Transverse colon (tissue), 4 donors: ENCODE measurements at places on chromosomes 12 and 14. TPM values are rescaled to one million over a fixed set of nuclear protein-coding genes. Genes with fewer than 3 reads are reported as not detected.

The IL31 gene
- not detected for total RNA-seq

The TTC5 gene
- 14.9 TPM for total RNA-seq

The LRP1 gene
- total RNA-seq, result 204 TPM

The TEX52 gene
- total RNA-seq, result not detected

The COL2A1 gene
- 0.75 TPM for total RNA-seq

The SOCS2 gene
- total RNA-seq, result 52.2 TPM

DNA sequence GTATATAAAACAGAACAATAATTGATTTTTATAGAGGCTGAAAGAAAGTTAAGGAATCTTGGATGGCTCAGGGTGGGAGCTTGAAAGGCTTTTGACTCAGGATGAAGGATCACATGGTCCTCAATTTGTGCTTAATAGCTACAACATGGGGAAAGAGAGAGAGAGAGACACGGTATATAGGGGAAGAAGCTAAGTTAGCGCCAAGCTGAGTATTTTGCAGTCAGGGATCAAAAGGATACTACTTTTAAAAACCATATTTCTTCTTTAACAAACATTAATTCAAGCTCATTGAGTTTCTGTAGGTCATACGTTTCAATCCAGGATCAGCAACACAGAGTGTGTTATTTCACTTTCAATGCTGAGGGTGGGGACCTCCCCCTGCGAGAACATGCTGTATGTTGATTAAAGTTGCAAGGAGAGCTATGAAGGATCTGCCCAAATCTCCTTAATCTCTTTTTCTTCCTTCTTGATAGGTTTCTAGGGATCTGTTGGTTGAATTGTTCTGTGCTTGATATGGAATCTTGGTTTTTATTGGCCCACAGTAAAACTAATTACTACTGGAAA is 133.1 kb upstream of the NUDT4 start:
- DNase-seq, result no peak
- peaks cover 14% of the 10 kb centered on the region for H3K4me1 ChIP-seq
- peak overlapping the region; percentile 82 for H3K27ac ChIP-seq
- no peaks in the 10 kb centered on the region for H3K36me3 ChIP-seq
- no peaks in the 10 kb centered on the region for H3K27me3 ChIP-seq

GRCh38 chr14:90499121-90499520 is 102.3 kb downstream of the CALM1 start:
- no peaks in the 10 kb centered on the region for H3K4me1 ChIP-seq
- no peak overlapping the region for H3K27ac ChIP-seq
- no peak overlapping the region for H3K4me3 ChIP-seq
- DNase-seq, result no peak
- H3K36me3 ChIP-seq, result no peaks in the 10 kb centered on the region
- H3K27me3 ChIP-seq, result no peaks in the 10 kb centered on the region

DNA sequence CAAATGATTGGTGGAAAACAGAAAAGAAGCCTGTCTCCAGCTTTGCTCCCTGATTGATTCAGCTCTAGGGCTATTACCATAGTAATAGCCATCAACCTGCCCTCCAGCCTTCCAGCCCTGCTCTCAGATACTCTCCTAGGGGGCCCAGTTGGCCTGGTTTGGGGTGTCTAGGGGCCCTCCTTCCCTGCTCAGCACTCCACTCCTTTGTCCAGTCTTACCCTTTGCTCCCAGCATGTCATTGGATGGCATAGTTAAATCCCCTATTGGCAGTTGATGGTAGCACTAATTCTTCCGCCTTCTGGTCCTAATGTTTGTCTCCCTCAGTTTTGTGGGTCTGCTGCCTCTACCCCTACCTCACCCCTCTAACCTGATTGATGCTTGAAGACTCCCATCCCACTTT is 175.4 kb upstream of the PELI2 start:
- H3K36me3 ChIP-seq, result no peaks in the 10 kb centered on the region
- H3K27me3 ChIP-seq, result no peaks in the 10 kb centered on the region
- no peak for DNase-seq
- no peak overlapping the region for H3K4me3 ChIP-seq
- peaks cover 5% of the 10 kb centered on the region for H3K4me1 ChIP-seq
- H3K27ac ChIP-seq, result no peak overlapping the region

- H3K36me3 ChIP-seq, result no peaks in the 10 kb centered on the region
- peaks cover 52% of the 10 kb centered on the region for H3K27me3 ChIP-seq
- no peak within 1 kb of the TSS for H3K4me3 ChIP-seq
These were observed at the start of gene SRRM4 for GRCh38 chr12:118981285-118982211. Gene SRRM4, plus strand, starts transcription at chr12:118981541. Its CDS starts 342 bp downstream, at chr12:118981883.

- H3K4me1 ChIP-seq, result peaks cover 21% of the 10 kb centered on the region
- peak overlapping the region; percentile 29 for H3K4me3 ChIP-seq
- DNase-seq, result no peak
- peaks cover 19% of the 10 kb centered on the region for H3K27me3 ChIP-seq
- H3K27ac ChIP-seq, result peak overlapping the region; percentile 37
These were observed 34.6 kb upstream of the ANKRD9 start for GRCh38 chr14:102544046-102544746.

GRCh38 chr12:100820314-100820713 is 25.7 kb downstream of the ANO4 start:
- H3K27ac ChIP-seq, result no peak overlapping the region
- H3K36me3 ChIP-seq, result no peaks in the 10 kb centered on the region
- H3K27me3 ChIP-seq, result no peaks in the 10 kb centered on the region

DNA sequence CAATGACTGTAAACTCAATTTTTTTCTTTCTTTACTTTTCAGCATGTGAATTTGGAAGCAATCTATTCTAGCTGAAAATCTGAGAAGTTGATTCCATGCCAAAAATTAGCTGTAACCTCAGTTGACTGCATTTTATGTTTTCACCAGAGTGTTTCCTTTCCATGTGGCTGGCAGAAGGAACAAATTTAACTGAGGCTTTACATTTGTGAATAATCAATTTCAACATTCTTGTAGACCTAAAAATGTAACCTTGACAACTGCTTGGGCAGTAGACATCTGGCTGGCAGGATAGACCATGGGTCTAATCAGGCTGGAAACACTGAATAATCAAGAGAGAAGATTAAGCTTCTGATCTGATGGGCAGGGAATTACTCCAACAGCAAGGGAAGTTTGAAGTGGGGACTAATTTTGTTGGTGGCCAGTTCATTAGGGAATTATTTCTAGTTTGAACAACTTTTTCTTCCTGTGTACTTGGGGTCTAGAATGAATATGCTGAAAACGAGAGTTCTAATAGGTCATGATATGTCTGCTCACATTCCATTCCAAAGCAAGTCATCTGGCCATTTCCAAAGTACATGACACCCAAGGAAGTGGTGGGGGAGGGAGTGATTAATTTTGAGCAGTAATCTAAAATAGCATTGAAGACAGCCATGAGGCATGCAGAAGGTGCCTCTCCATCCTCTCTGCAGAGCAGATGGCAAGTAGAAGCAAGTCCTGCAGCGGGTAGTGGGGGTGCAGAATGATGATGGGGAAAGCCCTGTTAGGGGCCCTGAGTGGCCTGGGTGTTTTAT is 68.2 kb downstream of the ATP23 start:
- H3K36me3 ChIP-seq, result no peaks in the 10 kb centered on the region
- no peak overlapping the region for H3K27ac ChIP-seq
- no peaks in the 10 kb centered on the region for H3K4me1 ChIP-seq

GRCh38 chr12:50188875-50189575 is 21.9 kb upstream of the CERS5 start:
- no peak overlapping the region for H3K4me3 ChIP-seq
- no peaks in the 10 kb centered on the region for H3K36me3 ChIP-seq
- no peaks in the 10 kb centered on the region for H3K27me3 ChIP-seq
- peak overlapping the region; percentile 58 for H3K27ac ChIP-seq
- DNase-seq, result peak; percentile 18
- peaks cover 55% of the 10 kb centered on the region for H3K4me1 ChIP-seq

GRCh38 chr14:99889268-99889667 is 96.1 kb downstream of the EML1 start:
- H3K36me3 ChIP-seq, result no peaks in the 10 kb centered on the region
- no peak overlapping the region for H3K27ac ChIP-seq
- H3K4me3 ChIP-seq, result no peak overlapping the region
- H3K4me1 ChIP-seq, result no peaks in the 10 kb centered on the region
- no peak for DNase-seq
- no peaks in the 10 kb centered on the region for H3K27me3 ChIP-seq

DNA sequence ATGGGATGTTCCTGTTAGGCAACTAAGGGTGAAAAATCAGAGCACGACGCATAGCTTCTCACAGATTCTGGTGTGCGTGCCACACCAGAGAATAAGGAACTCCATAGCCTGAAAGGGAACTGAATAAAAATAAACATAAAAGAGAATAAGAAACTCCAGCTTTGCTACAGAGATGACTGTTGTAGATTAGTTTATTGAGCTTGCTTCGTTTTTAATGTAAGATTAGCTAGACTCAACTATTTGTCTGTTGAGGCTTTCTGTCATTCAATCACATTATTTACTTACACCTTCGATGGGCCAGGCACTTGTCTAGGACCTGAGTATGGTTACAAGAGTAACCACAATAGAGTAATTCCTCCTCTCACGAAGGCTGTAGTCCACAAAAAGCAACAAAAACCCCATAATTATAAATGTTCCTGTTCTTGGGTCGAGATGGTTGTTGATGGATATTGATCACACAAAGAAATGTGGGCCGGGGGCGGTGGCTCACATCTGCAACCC is 807 bp upstream of the ZCCHC8 start:
- H3K4me1 ChIP-seq, result peaks cover 29% of the 10 kb centered on the region
- no peaks in the 10 kb centered on the region for H3K36me3 ChIP-seq
- H3K27me3 ChIP-seq, result no peaks in the 10 kb centered on the region
- peak overlapping the region; percentile 99 for H3K27ac ChIP-seq
- no peak for DNase-seq

DNA sequence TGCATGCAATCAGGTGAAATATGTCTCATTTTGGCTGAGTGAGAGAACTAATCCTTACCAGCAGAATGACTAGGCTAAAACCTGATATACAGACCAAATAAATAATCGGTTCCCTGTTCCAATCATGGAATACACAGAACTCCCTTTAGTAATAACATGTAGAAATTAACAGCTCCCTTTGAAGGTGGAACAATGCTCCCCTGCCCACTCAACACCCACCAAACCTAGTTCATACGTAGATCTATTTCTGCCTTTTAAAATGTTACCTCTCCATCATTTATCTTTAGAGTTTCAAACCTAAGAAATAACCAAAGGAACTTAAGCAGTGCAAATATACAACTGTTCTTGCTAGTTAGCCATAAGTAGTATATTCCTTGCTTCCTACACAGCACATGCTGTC is 153.7 kb upstream of the ABCD2 start:
- no peak for DNase-seq
- no peaks in the 10 kb centered on the region for H3K27me3 ChIP-seq
- no peak overlapping the region for H3K27ac ChIP-seq
- H3K4me3 ChIP-seq, result no peak overlapping the region

GRCh38 chr12:108580531-108580930 is 17.4 kb downstream of the TMEM119 start:
- no peaks in the 10 kb centered on the region for H3K36me3 ChIP-seq
- H3K4me1 ChIP-seq, result no peaks in the 10 kb centered on the region
- no peak for DNase-seq
- no peak overlapping the region for H3K4me3 ChIP-seq
- no peak overlapping the region for H3K27ac ChIP-seq

DNA sequence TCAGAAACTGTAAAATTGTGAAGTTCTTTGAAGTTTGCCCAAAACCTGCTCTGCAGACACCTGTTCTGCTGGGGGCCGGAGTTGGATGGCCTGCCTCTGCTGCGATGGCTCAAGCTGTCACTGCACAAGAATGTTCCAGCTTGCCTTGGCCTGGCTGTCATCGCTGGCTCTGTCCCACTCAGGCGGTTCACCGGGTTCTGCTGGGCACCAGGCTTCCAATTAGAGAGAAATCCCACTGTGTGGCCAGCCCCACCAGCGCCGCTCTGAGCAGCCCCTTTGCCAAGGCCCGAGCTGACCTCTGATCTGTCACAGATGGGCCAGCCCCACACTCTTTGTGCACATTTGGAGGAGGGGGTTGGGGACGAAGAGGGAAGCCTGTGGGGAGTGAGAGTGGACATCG is 71.7 kb upstream of the GPATCH2L start:
- no peak overlapping the region for H3K27ac ChIP-seq
- H3K36me3 ChIP-seq, result no peaks in the 10 kb centered on the region
- H3K27me3 ChIP-seq, result no peaks in the 10 kb centered on the region
- H3K4me1 ChIP-seq, result no peaks in the 10 kb centered on the region

DNA sequence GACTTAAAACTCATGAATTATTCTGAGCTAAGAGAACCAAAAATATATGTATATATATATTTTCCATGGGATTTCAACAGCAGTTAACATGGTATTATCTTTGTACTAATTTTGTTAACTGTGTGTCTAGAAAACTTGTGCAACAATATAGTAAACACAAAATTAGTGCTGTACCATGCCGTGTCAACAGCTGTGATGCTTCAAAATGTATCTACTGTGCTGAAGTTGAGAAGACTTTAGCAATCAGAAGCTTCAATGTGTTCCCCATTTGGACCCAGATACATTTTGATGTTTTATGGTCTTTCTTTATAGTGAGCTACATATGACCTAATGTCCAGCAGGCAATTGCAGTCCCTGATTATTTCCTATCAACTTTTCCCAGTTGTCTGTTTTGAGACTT is 405.7 kb downstream of the DIO2 start:
- H3K27me3 ChIP-seq, result no peaks in the 10 kb centered on the region

- no peaks in the 10 kb centered on the region for H3K4me1 ChIP-seq
- no peak for DNase-seq
- H3K36me3 ChIP-seq, result no peaks in the 10 kb centered on the region
- H3K27me3 ChIP-seq, result no peaks in the 10 kb centered on the region
These were observed 98.6 kb downstream of the TPH2 start for GRCh38 chr12:72037006-72037795.

DNA sequence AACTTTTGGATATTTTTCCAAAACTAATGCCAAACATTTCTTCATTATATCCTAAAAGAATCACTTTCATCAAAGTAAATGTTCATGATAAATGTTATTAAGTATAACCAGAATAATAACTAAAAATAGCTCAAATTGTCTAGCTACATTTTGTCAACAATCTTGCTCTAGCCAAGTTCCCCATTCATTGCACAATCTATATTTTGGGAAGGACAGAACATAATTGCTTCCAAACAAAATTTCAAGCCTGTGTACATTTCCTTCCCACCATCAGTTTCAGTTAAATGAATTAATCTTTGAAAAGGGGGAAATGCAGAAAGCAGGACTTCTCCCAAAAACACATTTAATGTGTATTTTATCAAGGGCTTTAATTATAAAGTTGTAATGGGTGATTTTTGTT is 98.0 kb upstream of the PLEKHG7 start:
- no peaks in the 10 kb centered on the region for H3K36me3 ChIP-seq
- H3K27ac ChIP-seq, result no peak overlapping the region
- no peak for DNase-seq
- H3K27me3 ChIP-seq, result no peaks in the 10 kb centered on the region
- no peaks in the 10 kb centered on the region for H3K4me1 ChIP-seq

- H3K4me1 ChIP-seq, result no peaks in the 10 kb centered on the region
- no peaks in the 10 kb centered on the region for H3K27me3 ChIP-seq
- no peak overlapping the region for H3K4me3 ChIP-seq
- H3K36me3 ChIP-seq, result no peaks in the 10 kb centered on the region
- DNase-seq, result no peak
- no peak overlapping the region for H3K27ac ChIP-seq
These were observed 24.6 kb upstream of the BCL7A start for GRCh38 chr12:121996945-121997612.
